ENCODE measurements at places on chromosomes 5 and 9. TPM values are rescaled to one million over a fixed set of nuclear protein-coding genes. Genes with fewer than 3 reads are reported as not detected.

DNA sequence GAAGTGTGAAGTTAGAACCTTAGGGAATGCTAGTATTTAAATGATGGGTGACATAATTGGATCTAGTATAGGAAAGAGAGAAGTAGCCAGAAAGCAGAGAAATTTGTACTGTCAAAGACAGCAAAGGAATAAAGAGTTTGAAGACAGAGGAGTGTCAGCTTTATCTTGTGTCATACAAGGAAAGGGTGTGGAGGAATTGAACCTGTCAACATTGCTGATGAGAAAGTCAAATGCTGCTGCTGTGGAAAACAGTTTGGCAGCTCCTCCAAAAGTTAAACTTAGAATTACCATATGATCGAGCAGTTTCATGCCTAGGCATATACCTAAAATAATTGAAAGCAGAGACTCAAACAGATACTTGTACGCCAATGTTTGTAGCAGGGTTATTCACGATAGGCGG, 63.7 kb downstream of the DENND4C start:
- DNase-seq = no peak

DNA sequence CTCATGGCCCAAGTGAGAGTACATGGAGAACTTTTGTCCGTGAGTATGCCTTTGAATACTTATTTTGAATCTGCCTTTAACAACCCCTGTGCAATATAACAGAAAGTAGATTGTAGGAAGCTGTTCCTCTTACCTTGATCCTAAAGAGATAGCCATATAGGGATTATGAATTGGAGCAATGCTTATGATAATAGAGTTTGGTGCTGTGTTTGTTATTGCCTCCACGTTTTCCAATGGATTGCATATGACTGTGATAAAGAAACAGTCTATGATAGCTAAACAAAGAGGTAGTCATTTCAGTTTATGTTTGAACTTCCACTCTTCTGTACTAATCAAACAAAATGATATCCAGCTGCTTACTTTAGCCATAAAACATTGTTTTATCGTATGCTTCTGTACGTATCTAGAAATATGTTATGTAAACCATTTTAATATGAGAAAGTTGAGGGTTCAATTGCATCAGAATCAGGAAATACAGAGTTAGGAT, 199.6 kb upstream of the RGMB start:
- DNase-seq = no peak

GRCh38 chr9:95641586-95641985, 124.8 kb upstream of the PTCH1 start:
- no peak for DNase-seq

DNA sequence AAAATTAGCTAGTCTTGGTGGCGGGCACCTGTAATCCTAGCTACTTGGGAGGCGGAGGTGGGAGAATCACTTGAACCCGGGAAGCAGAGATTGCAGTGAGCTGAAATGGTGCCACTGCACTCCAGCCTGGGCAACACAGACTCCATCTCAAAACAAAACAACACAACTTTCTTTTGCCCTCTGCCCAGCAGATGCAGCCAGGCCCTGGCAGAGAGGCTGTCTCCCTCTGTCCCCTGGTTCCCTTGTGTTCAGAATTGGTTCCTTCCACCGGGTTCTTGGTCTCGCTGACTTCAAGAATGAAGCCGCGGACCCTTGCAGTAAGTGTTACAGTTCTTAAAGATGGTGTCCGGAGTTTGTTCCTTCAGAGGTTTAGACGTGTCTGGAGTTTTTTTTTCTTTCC, 30.2 kb upstream of the CEP72 start:
- no peak for DNase-seq

- no peak for DNase-seq
Measured at GRCh38 chr9:128969491-128969890, 22.0 kb downstream of the NUP188 start.

DNA sequence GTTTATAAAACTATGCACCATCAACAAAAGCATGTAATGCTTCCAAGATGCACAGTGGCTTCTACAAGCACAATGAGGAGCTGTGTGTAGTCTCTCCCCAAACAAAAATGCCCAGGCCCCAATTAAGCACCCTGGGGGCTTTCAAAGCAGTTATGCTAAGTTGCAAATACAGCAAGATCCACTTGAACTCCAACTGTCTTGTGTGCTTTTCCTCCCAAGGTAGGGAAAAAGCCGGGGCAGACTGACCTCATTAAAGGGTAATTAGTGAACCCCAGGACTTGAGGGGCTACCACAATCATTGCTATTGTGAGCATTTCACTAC, 13.1 kb downstream of the ZNF608 start:
- no peak for DNase-seq

GRCh38 chr5:95884017-95884325, 61.4 kb upstream of the GLRX start:
- DNase-seq = no peak

DNA sequence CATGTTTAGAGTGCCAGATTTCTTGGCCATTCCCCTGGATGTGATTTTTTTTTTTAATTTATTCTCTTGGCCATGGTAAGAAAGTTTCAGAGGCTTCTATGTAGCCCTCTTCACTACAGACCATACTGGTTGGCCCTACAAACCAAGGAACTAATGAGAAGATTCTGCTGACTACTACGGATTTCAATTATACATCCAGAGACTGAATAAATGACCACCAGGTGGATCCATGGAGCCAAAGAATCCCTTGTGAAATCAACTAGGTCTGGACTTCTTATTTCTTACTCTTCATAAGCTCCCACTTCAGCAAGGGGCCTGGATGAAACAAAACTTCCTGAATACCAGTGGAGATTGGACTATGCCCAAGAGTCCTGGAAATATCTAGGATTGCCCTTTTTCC, 27.6 kb downstream of the ZNF622 start:
- DNase-seq = no peak

DNA sequence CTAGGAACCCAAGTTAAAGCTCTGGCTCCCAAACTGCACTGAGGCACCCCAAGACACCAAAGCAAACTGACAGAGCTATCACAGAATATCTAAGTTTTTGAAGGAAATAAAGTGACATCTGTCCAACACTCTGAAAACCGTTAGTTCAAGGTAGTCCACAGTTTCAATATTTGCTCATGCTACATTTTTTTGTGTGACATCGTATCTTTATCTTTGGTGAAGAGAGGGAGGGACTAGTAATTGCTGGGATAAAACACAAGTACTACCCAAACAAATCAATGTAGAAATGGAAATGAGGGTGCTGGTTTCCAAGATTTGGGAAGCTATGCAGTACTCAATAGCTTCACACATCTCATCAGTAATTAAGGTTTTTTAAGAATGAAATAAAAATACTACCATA, 20.6 kb downstream of the LIFR start:
- DNase-seq = no peak

DNA sequence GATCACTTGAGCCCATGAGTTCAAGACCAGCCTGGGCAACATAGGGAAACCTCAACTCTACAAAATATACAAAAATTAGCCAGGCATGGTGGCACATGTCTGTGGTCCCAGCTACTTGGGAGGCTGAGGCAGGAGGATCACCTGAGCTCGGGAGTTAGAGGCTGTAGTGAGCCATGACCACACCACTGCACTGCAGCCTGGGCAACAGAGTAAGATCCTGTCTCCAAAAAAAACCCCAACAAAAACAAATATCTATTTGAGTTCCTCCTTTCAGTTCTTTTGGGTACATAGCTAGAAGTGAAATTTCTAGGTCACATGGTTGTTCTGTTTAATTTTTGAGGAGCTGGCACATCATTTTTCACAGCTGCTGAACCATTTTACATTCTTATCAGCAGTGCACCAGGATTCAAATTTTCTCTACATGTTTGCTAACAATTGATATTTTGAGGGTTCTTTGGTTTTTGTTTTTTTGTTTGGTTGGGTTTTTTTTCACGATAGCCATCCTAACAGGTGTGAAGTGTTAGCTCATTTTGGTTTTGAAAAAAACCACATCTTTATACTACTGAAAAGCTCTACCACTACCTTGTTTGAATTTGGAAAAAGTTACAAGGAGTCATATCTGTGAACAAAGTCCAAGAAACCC, 176.9 kb upstream of the SLC12A2 start:
- no peak for DNase-seq

GRCh38 chr5:137960141-137960540, 70.9 kb downstream of the PKD2L2 start:
- DNase-seq = no peak

GRCh38 chr5:35832762-35833161, 23.9 kb upstream of the IL7R start:
- DNase-seq = no peak

- DNase-seq = no peak
Measured at GRCh38 chr5:135266303-135266635, 132.8 kb downstream of the MACROH2A1 start.

DNA sequence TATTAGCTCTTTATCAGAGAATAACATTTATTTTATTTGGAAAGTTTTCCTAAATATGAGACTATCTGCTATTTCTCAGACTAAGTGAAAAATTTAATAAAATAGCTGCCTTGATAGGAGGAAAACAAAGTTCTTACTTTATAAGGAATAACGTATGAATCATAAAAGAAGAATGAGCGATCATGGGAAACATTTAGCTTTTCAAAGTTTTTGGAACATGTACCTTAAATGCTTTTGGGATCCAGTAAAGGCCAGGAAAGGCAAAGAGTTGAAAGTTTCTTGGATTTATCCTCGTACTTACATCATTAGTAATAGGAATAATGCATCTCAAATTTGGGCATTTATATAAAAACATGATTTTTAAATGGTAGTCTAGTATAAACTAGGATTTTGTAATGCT, 19.4 kb downstream of the OGN start:
- no peak for DNase-seq

DNA sequence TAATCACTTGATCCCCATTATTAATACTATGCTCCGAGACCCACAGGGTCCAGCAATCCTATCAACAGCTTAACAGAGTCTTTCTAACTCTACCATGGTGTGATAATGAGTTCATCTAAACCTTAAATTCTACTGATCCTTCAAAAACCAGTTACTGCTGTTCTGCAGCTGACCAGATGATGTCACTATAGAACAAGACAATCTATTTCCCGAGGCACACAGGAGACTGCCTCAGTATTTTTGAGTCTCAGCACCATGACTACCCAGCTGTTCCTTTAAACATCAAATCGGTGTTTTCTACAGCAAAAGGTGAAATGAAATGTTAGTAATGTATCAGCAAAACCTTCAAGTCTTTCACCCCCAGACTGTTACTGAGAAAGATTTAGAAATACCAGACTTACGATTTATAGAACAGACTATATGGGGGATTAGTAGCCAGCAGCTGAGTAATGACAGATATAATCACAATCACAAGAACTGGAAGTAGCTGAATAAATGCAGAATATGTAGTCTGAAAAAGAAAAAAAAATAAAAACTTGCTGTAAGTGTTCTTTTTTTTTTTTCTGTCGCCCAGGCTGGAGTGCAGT, 16.9 kb downstream of the DNAJC18 start:
- DNase-seq = peak; percentile 58

DNA sequence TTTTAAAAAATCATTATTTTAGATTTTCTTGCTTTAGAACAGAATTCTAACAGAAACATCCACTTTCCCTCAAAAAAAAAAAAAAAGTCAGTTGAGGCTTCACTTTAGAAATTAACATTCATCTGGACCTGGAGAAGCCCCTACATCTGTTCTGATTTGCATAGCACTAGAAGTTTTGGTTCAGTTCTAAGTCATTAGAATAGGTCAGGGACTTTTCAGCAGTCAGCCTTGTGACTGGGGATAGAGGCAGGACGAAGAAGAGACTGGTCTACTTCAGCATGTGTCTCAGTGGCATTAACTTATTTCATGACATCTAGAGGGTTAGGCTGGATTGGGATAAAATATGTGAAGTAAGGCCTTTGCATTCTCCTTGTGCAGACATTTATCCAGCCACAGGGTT, 215.8 kb upstream of the DAB2 start:
- no peak for DNase-seq

GRCh38 chr9:131516100-131516499, 13.4 kb downstream of the POMT1 start:
- no peak for DNase-seq

- no peak for DNase-seq
Measured at GRCh38 chr5:142686210-142686734, 382 bp upstream of the FGF1 start.

GRCh38 chr5:92544036-92544435, 1037.0 kb downstream of the NR2F1-AS1 start:
- DNase-seq = no peak

DNA sequence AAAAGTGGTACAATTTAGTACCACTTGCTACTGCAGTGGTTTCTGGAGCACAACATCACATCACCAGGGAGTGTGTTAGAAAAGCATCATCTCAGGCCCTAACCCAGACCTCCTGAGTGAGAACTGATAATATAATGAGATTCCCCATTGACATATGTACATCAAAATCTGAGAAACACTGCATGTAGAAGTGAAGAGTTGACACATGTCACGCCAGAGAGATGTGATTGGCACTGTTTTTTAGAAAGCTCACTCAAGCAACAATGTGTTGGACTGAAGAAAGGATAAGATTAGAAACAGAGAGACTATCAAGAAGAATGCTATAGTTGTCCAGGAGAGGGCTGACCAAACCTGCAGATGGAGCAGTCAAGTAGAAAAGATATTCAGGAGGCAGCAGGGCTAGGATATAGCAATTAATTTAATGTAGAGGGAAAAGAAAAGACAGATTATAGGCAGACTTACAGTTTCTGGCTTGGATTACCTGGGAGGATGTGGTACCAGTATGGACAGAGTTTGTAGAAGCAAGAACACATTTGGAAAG, 324.4 kb upstream of the ADAMTSL1 start:
- no peak for DNase-seq

DNA sequence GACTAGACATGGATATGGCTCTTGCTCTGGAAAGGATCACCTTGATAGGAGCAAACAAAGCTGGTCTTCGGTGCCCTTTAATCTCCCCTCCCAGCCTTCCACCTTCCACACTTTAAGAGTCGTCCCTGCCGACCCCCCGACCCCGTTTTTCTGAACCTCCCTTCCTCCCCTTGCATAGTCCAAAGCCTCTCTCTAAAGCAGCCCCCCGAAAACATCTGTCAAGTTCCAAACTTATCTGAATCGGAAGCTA, 423 bp upstream of the NUP214 start:
- no peak for DNase-seq

DNA sequence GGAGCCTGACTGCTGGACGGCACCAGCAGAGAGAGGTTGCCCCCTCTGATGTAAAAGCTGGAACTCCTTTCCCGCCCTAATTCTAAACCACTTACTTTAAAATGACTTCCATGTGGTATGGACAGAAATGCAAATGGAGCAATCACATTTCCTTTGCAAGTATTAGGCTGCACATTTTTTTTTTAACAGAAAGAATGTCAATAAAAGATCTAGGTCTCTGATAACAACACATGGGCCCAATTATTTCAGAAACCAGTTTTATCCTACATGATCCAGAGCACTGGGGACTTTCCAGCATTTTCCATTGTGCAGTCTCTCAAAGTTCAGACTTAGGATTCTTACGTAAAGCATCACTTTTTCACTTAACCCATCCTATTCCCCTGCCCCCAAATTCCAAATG, 203.7 kb downstream of the NXNL2 start:
- no peak for DNase-seq

GRCh38 chr5:179613460-179614071, 9.9 kb downstream of the HNRNPH1 start:
- no peak for DNase-seq

NUP188 gene
- total RNA-seq = 20.8 TPM

GRM6 gene
- not detected for total RNA-seq

SHOC1 gene
- 0.09 TPM for total RNA-seq

PDE6A gene
- not detected for total RNA-seq

C5 gene
- 12.7 TPM for total RNA-seq
